Dorsolateral prefrontal cortex (tissue), 122 donors: ENCODE measurements at places on chromosomes 2 and 18.

DNA sequence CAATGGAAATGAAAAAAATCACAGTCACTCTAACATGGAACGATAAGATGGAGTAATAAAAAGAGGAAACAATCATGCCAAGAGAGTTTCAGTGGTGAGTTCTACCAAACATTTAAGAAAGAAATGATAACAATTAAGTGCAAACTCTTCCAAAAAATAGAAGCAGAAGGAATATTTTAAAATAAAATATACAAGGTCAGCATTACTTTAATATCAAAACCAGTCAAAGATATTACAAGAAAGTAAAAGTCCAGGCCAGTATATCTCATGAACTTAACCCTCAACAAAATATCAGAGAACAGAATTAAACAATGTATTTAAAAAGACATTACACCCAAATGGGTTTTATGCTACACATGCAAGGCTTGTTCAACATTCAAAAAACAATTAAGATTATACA is 829.4 kb downstream of the TRIB2 start:
- DNase-seq: no peak

DNA sequence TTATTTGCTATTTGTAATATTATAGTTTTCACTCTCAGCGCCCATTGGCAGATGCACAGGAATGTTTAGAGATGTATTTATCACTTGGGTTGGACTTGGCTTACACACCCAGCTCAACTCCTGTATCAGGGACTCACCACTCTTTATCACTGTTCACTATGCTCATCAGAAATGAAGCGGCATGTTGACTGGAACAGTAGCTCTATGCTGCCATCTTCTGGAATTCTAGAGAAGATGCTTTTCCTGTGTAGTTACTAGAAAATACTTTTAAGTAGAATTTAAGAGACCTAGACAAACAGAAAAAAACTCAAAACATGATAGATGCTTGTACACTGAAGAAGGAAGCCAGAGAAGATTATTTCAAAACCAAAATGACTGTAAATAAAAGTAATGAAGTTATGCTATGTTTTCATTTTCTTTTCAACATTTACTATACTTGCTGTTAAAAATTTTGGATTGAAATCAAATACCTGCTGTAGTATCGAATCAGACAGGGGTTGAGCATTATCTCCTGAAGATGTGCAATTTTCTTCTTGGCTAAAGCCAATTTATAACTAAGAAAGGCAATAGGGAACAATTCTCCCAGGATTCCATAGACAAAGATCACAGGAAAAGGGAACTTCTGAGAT is 47.4 kb upstream of the NXPH2 start:
- DNase-seq: no peak

DNA sequence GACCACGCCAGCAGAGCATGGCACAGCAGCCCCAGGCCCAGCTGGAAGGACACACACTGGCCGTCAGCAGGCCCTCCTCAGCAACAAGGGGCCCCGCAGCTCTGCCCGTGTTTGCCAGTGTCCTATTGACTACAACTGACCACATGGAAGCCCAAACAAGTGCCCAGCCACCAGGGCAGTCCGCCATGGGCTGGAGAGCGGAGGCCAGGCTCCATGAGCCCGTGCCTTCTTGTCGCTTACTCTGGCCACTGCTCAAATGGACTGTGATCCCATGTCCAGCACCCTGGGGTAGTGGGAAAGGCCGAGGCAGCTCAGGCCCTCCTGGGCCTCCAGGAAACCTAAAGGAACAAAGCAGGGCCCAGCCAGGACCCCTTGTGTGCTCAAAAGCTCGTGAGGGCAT is 53.9 kb upstream of the TAF1B start:
- DNase-seq: no peak

DNA sequence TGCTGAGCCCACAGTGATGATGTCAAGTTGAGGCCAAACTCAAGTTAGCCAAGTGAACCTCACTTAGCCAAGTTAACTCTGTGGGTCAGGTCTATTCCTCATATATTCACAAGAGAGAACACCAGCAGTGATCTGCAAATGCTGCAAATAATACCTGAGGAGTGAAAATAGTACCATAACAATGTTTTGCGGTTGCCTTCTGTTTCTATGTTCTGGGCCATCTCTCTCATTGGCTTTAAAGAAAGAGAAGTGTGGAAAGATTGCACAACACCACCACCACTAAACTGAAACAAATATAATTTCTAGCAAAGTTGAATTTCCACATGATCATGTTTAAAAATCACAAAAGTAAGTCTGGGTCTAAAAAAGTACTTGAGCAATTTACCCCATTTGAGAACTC is 211.1 kb upstream of the GALNT5 start:
- DNase-seq: no peak

DNA sequence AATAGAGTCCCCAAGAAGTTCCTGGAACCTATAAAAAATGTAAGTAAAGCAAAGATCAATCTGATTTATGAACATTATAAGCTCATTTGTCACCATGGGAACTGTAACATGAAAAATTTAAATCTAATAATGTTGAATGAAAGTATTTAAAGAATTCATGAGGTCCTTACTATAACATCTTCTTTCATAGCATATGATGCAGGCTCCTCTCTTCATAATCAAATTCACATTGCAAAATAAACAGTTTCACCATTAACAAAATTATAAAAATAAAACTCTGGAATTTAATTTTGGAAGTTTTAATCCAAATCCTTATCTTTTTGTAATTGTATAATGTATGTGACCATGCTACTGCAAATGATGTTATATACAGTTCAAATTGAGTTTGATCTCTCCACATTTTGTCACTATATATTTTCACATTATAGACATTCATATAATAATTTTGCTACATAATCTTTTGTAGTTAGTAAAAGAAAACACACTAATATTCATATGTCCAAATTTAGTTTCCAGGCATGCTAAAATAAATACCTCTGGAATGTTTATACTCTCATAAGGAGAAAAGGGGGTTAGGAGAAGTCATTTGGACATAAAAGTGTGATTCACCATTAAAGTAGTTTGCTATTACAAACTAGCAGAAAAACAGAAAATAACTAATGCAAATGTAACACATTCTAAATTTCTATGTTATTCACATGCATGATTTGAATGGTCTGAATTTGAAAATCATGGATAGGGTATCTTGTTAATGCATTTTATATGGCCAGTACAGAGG is 954.1 kb downstream of the DSC3 start:
- no peak for DNase-seq

DNA sequence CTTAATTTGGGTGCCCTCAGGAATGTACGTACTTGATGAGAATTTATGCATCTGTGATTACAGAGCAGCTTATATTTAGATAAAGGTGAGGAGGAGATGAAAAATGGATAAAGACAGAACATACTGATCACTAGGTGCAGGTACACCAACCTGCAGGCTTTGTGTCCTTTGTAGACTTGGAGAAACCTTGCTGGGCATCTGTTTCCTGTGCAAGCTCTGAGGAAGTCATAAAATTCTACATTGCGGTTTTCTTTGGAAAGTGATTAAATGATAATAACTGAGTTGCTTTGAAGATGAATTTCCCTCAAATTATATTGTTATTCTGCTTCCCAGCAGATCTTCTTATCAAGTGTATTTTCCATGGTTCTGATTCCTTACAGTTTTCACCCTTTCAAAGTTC is 7.7 kb downstream of the RAB27B start:
- DNase-seq: no peak

DNA sequence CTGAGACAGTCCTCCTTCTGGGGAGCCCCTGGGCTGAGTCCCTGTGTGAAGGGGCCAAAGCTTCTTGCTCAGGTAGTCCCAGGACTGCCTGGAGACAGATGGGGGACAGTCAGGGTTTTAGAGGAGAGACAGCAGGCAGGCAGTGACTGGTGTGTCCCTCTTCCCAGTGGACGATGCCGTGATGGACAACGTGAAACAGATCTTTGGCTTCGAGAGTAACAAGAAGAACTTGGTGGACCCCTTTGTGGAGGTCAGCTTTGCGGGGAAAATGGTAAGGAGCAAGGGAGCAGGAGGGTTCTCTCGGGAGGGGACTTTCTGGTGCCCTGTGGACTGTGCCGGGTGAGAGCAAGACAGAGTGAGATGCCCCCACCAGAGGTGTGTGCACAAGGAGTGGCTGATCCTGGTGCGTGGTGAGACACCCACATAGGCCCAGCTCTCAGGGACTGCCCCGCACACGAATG is 74.8 kb downstream of the DYSF start:
- DNase-seq: no peak

- DNase-seq: no peak
Measured at GRCh38 chr2:177265824-177266817, 1.6 kb upstream of the NFE2L2 start.

GRCh38 chr2:95277246-95277906 is 3.1 kb downstream of the PROM2 start:
- DNase-seq: no peak

- DNase-seq: no peak
Measured at GRCh38 chr2:161725297-161725696, 101.1 kb downstream of the SLC4A10 start.

DNA sequence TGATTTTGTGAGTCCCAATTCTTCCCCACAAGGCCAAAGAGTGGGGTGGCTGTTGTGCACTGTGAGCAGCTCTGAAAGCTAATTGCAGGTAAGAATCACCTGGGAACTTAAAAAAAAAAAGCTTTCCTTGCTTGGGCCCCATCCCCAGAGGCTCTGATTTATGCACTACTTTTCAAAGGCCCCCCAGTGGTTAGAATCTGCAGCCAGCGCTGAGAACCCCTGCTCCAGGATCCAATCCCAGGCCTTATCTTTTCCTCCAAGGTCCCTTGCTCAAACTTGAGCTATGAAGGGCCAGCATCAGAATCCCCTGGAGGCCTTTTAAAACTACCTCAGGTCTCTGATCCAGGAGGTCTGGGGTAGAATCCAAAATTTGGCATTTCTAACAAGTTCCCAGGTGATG is 156.8 kb downstream of the UXS1 start:
- DNase-seq: no peak

- DNase-seq: no peak
Measured at GRCh38 chr18:10182009-10182624, 268.3 kb downstream of the VAPA start.

DNA sequence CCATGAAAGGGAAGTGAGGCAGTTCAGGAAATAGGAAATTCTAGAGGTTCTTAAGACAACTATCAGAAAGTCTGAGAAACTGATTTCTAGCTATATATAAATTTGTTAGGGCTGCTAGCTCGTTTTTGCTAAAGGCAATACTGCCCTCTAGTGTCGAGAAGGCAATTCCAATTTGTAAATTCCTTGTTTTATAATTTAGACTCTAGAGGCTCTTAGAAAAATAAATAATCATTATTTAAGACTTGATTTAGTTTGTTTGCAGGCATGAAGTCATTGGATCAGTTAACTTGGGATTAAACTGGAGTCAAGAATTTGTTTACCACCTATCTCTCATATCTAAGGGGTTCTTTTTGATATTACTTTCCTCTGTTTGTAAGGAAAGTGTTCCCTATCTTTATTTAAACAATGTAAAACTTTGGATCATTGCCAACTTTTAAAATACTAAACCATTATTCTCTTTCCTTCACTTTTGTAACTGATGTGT is 66.2 kb downstream of the ACVR2A start:
- DNase-seq: peak; percentile 23

GRCh38 chr18:62364558-62364957 is 39.4 kb downstream of the TNFRSF11A start:
- no peak for DNase-seq

DNA sequence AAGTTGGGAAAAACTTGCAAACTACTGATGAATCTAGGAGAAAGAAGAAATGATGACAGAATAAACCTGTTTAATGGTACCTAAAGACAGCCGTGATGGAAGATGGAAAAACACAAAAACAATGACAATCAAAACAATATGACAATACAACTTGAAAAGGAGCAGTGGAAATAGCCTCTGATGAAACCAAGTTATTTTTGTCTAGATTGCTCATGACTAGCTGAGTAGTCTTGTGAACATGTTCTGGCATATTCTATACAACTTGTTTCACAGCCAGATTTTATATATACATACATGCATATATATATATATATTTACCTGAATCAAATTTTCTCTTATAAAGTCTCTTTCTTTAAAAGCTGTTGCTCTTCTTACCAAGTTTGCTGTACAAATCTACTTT is 439.1 kb downstream of the TGIF1 start:
- no peak for DNase-seq

DNA sequence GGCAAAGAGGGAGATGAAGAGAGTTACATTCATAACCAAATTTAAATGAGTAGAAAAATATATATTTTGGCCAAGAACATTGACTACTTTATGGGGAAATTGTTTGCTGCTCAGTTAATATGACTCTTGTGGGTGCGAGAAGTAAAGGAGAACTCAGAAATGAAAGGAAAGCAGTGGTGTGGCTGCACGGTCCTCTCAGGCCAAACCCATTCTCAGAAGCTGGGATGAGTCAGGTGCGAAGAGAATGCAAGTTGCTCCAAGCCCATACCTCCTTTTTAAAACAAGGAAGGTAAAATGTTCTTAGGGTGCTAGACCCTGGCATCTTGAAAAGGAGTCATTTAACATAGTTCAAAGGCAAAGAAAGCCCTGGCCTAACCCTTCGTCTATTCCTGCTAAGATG is 258.6 kb downstream of the RAD51AP2 start:
- no peak for DNase-seq

GRCh38 chr2:149597668-149598326 is 10.2 kb upstream of the MMADHC start:
- DNase-seq: peak; percentile 42

GRCh38 chr2:179376881-179377280 is 112.2 kb upstream of the SESTD1 start:
- no peak for DNase-seq

GRCh38 chr2:200369886-200370285 is 63.4 kb downstream of the SPATS2L start:
- DNase-seq: no peak

DNA sequence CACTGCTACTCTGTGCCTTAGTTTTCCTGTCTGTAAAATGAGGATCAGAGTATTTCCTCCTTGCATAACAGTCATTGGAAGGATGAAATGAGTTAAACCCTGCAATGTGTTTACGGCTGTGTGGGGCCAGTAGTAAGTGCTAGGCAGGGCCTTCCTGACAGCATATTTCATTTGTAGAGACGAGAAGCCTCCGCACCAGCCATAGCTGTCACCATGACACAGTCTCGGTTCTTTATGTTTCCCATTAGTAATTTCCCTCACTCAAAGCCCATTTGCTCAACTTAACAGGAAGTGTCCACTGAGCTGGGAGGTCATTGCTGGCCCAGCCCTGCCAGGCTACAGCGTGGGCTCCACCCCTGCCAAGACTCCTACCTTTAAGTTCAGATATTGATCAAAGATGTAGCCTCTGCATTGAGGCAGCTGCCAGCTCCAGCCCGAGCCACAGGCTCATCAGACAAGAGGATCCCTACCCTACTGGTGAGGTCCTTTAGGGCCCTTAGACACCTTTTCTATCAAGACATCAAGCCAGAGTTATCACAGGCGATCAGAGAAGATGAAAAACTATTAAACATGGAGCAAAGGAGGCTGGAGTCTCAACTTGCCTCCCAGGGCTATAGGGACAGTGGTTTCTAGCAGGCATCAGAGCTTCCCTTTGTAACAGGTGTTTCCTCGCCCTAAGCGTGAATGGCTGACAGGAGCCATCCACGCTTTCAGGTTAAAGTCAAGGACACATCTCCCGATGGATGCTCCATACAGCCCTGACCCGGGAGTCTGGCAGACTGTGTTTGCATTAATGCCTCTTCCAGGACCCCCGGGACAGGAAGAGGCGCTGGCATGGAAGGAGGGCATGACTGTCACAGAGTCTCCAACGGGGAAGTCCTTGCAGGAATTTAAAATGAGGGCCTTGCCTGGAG is 251.7 kb downstream of the NDUFA10 start:
- no peak for DNase-seq
